ENCODE measurements at places on chromosomes 2 and 18.

DNA sequence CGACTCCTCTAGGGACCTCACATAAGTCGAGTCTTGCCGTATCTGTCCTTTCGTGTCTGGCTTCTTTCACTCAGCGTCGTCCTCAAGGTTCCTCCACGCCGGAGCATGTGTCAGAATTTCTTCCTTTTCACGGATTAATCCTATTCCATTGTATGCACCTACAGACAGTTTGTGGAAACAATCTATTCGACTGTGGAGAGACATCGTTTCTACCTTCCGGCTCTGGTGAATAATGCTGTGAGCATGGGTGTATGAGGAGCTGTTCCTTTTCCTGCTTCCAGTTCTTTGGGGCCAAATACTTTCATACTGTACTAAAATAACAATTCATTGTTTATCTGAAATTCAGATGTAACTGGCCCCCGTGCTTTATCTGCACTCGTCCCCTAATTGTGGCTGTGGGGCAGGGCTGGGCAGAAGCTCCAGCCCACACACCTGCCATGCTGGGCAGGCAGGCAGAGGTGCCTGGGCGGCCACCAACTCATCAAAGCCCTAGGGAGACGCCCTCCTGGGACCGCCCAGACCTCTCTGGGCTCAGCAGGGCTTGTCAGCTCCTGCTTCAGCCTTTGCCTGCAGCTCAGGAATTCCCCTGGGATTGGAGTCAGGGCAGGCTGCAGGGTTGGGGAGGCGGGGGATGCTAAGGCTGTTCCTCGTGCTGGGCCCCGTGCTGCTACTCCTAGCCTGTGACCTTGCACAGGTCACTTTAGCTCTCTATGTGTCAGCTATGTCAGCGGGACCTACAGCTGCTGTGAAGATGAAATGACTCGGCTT, 14.5 kb downstream of the GPC1 start:
- no peak for ATAC-seq

DNA sequence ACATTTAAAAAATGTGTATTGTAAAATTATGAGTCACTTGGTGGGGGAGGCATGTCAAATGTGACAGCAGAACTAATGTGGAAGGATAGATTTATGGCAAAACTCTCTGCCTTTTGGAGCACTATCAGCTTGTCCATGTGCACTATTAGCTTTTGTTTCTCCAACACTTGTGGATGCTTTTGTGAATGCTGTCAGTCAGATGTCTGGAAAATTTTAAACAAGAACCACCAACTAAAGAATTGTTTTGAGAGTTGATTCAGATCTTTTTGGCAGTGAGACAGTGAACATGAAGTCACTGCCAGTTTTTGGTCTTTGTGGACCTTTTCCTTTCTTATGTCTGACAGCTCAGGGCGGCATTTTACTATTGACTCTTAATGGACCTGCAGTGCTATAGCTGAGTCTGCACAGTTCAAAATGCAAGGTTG, 72.4 kb downstream of the KIAA1328 start:
- 0 out of 3 replicates have a peak, but pooled peaks have one; percentile 27 for ATAC-seq

- no peak for ATAC-seq
Measured at GRCh38 chr2:239949537-239949936, 75.6 kb downstream of the NDUFA10 start.

- no peak for ATAC-seq
Measured at GRCh38 chr2:134282629-134283400, 28.9 kb downstream of the MGAT5 start.

GRCh38 chr18:26459884-26460283, 88.5 kb downstream of the KCTD1 start:
- ATAC-seq = no peak

- no peak for ATAC-seq
Measured at GRCh38 chr18:48782381-48782861, 168.3 kb downstream of the SMAD7 start.

DNA sequence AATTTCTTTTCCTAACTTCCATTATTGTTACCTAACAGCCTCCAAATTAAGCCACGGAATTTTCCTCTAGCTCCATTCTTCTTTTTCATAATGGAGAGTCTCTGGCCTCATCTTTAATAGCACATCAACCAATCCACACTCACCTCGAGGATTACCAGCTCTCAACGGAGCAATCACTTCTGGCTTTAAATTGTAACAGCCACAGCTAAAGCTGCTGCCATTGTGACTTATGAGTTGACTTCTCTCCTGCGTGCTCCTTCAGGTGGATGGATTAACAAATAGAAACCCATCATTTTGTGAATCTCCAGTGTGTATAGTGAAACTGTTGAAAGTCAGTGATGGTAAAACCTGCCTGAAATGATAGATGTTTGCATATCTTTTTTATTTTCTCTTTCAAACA, 24.9 kb upstream of the SLC5A7 start:
- ATAC-seq = no peak

DNA sequence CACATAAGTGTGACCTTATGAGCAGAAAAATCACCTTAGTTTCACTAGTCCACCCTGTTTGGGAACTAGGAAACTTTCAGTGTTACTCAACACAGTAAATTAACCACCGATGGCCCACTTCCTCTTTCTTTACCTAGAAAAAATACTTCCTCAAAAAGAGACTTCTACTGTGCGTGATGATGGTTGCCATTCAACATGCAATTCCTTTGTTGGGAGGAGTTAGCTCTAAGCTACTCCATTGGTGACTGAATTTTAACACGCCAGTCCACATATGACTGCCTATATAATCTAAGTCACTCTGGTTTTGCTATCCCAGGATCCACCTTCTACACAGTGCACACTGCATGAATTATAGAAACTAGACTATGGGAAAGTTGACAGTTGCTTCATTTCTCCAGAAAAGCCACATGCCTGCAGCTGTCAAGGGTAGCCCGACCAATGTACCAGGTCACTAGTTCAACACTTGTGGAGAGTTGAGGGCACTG, 47.8 kb upstream of the REG3G start:
- ATAC-seq = no peak

Measured in SK-N-SH treated with all-trans-retinoic acid at 6 μM for 48 hours (cell line).